ENCODE measurements at places on chromosomes 5 and 9. TPM values are rescaled to one million over a fixed set of nuclear protein-coding genes. Genes with fewer than 3 reads are reported as not detected.

- no peak for DNase-seq
Measured at GRCh38 chr5:153619771-153620170, 129.3 kb downstream of the GRIA1 start.

GRCh38 chr5:8333977-8334376 lies 465.0 kb downstream of the MTRR start:
- DNase-seq, result no peak

The ORM2 gene
- not detected for total RNA-seq

The FOXD4L3 gene
- total RNA-seq, result 0.17 TPM

- DNase-seq, result no peak
Measured at GRCh38 chr5:150651382-150651781, 9.7 kb upstream of the MYOZ3 start.

The PSIP1 gene
- 28.0 TPM for total RNA-seq

DNA sequence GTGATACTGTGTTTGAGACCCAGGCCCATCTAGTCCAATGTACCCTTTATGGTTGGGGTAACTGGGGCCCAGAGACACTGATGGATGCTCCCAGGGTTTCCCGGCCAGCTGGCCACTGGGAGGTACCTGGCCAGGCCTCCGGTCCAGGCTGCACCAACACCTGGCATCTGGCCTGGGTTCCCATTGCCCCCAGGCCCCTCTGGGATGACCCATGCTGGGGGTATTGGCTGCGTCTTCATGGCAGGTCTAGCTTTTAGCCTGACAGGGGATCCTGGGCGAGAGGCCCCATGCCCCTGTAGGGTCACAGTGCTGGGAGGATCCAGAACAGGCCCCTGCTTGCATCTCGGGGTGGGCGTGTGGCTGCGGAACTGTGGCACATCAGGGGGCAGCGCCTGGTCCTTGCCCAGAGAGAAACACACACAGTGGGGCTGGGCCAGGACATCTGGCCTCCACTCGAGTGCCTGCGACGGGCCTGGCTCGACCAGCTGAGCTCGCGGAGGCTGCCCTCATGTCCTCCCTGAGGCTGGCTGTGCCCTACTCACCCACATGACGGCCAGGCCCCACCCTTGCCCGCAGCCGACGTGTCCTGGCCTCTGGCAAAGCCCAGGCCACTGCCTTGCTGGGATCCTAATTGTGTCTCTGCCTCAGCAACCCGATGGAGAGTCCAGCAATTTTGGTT lies 21.5 kb upstream of the COL5A1 start:
- DNase-seq, result no peak

The IFNB1 gene
- not detected for total RNA-seq

DNA sequence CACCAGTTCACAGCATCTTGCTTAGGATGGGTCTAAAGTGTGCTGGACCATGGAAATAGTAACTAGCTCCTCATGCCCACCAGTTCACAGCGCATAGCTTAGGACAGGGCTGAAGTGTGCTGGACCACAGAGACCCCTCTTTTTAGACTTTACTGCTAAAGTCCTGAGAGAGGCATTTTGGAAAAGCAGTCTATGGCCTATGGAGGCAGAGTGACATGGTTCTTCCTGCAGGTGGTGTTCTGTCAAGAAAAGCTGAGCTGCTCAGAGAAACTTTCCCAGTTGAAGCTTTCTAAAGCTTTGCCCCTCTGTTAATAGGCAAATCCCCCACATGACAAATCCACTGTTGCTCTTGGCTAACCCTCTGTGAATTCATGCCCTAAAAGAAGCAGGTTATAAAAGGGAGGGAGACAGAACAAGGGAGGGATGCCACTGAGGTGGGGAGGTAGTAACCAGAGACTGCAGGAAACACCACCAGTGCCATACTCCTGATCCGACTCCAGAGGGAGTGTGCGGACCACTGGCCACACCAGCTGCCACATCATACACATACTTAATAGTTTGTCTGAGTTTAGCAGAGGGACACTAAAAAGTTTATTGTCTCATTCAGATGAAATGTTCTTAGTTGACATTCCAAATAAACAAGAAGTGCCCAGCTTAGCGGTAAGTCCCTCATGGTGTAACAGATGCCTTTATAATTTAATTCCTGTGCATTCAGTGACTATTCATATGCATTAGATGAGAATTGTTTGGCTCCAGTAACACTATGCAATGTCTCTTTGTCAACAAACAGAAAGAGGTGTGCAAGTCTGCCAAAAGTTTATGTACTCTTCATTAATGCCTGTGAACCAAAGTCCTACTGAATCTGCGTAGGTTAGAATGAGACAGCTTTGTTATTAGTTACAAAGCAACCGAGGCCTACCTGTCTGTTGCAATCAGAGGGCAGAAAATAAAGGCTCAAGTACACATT lies 236.2 kb upstream of the NFIL3 start:
- no peak for DNase-seq

The KIF3A gene
- total RNA-seq, result 11.0 TPM

The FCHO2 gene
- total RNA-seq, result 49.5 TPM

- no peak for DNase-seq
Measured at GRCh38 chr5:127426661-127427060, 90.8 kb upstream of the PRRC1 start.

The CDKN2A gene
- total RNA-seq, result 1.0 TPM

- DNase-seq, result no peak
Measured at GRCh38 chr5:61280205-61280604, 51.9 kb upstream of the ZSWIM6 start.

DNA sequence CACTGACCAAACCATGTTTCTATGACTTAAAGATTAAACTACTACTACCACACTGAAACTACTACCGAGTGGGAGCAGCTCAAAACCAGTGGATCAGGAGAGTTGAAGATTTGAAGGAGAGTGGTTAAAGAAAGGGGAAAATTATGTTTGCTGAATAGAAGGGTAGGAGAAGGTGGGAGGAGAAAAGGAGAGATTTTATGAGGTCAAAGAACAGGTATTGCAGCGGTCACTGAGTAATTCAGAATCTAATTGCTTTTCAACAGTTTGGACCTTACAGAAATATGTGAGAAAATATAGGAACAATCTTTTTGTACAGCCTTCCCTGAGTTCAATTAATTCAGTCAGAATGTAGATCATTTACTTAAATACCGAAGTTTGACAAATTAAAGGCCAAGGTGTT lies 24.6 kb downstream of the EDIL3 start:
- no peak for DNase-seq

The FOXD4L5 gene
- total RNA-seq, result not detected

The LECT2 gene
- total RNA-seq, result not detected

The PCDHB2 gene
- total RNA-seq, result 5.5 TPM

The LIFR gene
- 13.1 TPM for total RNA-seq

GRCh38 chr5:103469288-103470040 lies 93.1 kb downstream of the NUDT12 start:
- no peak for DNase-seq

DNA sequence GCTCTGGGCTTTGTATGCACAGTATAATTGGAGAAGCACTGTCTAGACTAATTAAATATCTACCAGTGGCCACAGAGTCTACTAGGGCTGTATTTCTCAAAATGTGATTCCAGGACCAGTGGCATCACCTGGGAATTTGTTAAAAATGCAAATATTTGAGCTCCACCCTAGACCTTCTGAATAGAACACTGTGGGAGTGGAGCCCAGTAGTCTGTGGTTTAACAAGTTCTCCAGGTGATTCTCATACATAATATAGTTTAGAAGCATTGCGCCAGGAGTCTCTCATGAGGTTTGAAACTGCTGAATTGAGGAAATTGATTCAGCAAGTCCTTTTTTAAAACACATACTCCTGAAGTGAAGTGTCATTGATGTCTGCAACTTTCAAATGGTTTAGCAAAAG lies 74.7 kb downstream of the FCHO2 start:
- no peak for DNase-seq

Measured in mucosa of descending colon (tissue), 3 donors.